NCI-H1436 (cell line): ENCODE measurements at places on chromosomes 6 and 20.

DNA sequence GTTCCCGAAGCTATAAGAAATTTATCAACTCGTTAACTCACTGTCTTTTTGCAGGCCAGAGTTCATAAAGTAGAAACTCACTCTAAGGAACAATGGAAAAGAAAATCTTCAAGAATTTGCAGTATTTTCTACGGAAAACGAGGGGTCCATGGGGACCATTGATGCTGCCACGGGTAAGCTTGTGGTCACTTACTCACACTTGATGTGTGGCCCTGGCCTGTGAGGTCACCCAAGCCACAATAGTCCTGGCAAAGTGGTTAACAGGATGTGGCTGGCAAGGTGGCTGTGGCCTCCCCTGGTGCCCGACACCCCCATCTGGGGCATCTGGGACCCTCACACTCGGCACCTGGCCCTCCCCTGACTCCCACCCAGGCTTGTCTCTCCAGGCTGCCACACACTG, 123.4 kb downstream of the C6orf118 start:
- no peak for DNase-seq

DNA sequence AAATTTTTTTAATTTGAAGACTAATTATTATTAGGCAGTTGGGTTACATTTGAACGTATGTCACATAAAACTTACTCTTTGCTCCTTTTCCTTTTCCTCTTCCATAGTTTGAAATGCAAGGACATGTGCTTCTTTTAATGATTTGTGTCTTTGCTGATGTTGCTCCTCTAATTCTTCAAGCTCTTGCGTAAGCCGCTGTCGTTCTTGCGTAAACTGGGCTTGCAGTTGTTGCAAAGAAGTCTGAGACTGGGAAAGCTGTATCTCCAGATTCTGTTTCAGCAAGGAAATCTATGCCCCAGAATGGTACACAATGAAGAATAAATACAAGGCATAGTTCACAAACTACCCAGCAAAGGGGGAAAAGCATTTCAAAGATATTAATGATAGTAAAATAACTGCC, 45.1 kb upstream of the MCM9 start:
- DNase-seq: no peak

GRCh38 chr20:20318365-20319161, 49.3 kb upstream of the INSM1 start:
- DNase-seq: no peak

DNA sequence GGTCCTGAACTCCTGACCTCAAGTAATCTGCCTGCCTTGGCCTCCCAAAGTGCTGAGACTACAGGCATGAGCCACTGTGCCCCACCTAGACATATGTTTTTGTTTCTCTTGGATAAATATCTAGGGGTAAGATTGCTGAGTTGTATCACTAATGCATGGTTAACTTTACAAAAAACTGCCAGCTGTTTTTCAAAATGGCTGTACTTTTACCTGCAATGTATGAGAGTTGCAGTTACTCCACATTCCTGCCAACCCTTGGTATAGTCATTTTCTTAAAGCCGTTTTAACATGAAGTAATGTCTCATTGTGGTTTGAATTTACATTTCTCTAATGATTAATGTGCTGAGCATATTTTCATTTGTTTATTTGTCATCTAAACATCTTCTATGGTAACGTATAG, 289.7 kb downstream of the UTRN start:
- no peak for DNase-seq

DNA sequence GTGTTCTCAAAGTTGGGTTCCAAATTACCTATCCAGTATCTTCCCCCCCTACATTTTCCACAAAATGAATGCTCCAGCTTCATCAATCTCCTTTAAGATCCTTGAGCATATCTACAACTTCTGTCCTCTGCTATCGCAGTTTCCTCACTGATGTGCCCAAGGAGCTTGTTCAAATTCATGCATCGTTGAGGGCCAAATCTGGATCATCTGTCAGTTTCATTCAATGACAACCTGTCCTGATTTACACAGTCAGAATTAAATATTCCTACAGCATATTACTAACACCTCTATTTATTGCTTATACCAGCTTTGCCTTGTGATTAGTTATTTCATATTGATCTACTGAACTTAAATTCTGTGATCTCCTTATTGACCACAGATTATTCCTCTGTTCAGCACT, 68.7 kb downstream of the GRM1 start:
- no peak for DNase-seq

DNA sequence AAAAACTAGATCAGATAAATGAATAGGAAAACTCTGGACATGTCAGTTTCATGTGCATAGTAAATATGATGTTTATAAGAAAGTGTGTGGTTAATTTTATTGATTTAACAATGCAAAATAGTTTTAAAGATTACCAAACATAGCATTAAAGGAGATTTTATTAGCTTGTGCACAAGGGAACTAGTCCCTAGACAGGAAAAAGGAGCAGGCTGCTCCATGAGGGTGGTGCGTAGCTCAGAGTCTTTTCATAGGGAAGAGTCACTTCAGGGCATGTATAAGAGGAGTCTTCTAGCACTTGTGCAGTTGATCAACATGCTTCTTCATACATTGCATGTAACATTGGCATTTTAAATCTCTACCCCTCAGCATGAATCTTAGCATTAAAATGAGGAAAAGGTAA, 835.8 kb downstream of the GRIK2 start:
- no peak for DNase-seq

DNA sequence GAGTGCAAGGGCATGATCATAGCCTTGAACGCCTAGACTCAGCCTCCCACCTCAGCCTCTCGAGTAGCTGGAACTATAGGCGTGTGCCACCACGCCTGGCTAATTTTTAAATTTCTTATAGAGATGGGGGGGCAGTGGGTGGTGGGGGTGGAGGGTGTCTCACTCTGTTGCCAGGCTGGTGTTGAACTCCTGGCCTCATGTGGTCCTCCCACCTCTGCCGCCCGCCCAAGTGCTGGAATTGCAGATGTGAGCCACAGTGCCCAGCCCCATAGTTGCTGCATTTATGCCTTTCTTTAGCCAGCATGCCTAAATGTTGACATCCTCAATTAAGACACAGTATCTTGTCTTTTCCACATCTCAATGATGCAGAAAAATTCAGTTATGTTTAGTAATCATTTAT, 171.1 kb downstream of the ARID1B start:
- no peak for DNase-seq

DNA sequence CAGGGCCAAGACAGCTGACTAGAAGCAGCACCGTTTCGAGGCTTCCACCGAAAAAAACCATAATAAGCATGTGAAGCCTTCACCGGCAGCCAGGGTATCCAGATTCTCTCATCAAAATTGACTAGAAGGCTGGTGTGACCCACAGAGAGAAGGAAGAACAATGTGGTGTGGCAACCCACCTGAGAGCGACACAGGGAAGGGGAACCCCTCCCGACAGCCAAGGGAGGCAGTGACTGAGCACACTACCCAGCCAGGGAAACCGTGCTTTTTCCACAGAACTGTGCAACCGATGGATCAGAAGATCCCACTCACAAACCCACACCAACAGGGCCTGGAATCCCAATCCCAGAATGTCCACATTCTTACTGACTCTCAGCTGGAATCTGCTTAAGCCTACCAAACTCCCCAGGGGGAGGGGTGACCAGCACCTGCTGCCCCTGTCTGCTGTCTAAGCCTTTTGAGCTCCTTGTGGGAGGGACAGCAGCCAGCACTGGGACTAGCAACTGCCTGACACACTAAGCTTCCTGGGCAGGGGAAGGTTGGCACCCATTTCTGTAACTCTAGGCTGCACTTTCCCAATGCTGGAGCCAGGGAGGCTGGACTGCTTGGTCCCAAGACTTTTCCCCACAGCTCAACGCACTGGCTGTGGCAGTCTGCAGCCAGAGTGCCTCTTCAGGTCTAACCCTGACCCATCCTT, 231.9 kb upstream of the FAM83B start:
- DNase-seq: no peak

DNA sequence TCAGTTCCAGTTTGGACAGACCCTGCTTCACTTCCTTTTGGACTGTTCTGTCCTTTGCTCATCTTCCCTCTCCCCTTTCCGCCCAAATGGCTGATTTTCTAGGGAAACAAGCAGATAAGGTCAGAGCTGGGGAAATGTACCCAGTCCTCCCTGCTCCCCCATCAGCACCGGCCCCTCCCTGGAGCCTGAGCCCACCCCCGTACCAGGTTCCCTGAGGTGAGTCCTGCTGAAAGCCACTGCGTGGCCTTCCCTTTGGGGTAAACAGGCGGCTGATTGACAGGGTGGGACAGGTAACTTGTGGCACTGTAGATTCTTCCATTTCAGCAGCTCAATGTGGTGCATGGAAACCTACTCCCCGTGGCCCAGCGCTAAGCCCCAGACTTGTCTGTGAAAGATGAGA, 70.5 kb downstream of the NPEPL1 start:
- DNase-seq: no peak

DNA sequence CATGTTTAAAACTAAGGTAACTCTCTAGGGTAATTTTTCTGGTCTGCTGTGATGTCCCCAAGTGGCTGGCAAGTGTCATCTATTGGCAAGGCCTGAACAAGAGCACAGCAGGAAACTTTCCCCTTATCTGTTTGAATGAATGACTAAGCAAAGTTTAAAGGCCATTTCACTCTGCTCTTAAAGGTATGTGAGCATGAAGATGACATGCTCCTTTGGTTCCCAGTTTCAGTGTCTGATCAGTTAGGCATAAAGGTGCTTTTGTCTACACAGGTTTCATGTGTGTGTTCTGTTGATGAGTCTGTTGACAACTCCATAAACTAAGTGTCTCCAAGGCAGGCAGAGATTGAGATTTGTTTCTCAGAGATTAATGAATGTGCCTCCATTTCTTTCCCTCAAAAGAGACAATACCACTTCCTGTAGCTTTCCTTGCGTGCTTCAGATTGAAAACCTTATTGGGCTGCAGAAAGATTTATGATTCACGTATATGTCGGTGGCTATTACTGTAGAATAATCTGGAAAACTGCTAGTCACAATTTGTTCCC, 83.9 kb downstream of the MAP3K7 start:
- DNase-seq: no peak

- no peak for DNase-seq
These were observed 441.0 kb upstream of the MARCKS start for GRCh38 chr6:113416170-113416569.

DNA sequence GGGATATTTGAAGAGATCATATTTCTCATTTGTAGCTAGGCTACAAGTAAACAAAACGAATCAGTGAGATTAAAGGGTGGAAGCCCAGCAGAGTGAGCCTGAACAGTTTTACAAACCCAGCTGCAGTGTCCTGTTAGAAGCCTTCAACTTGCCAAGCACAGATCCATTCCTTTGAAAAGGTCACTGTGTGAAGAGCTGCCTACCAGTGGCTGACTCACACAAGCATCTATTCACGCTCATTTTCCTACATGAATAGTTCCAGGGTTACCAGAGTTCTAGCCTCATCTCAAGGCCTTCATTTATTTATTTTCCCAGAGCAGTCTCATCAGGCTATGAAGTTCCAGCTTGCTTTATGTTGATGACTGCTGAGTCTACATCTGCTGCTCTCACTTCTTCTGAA, 25.7 kb upstream of the MLIP start:
- no peak for DNase-seq

GRCh38 chr20:23159256-23159946, 73.3 kb upstream of the CD93 start:
- DNase-seq: no peak

GRCh38 chr6:165658395-165659058, 4.5 kb downstream of the PDE10A start:
- no peak for DNase-seq

- DNase-seq: no peak
These were observed 57.1 kb upstream of the MAP7 start for GRCh38 chr6:136607204-136607931.

DNA sequence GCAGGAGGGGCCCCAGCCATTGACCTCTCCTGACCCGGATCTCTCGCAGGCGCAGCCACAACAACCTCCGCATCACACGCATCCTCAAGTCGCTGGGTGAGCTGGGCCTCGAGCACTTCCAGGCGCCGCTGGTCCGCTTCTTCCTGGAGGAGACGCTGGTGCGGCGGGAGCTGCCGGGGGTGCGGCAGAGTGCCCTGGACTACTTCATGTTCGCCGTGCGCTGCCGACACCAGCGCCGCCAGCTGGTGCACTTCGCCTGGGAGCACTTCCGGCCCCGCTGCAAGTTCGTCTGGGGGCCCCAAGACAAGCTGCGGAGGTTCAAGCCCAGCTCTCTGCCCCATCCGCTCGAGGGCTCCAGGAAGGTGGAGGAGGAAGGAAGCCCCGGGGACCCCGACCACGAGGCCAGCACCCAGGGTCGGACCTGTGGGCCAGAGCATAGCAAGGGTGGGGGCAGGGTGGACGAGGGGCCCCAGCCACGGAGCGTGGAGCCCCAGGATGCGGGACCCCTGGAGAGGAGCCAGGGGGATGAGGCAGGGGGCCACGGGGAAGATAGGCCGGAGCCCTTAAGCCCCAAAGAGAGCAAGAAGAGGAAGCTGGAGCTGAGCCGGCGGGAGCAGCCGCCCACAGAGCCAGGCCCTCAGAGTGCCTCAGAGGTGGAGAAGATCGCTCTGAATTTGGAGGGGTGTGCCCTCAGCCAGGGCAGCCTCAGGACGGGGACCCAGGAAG, 4.5 kb upstream of the COL9A3 start:
- DNase-seq: no peak

DNA sequence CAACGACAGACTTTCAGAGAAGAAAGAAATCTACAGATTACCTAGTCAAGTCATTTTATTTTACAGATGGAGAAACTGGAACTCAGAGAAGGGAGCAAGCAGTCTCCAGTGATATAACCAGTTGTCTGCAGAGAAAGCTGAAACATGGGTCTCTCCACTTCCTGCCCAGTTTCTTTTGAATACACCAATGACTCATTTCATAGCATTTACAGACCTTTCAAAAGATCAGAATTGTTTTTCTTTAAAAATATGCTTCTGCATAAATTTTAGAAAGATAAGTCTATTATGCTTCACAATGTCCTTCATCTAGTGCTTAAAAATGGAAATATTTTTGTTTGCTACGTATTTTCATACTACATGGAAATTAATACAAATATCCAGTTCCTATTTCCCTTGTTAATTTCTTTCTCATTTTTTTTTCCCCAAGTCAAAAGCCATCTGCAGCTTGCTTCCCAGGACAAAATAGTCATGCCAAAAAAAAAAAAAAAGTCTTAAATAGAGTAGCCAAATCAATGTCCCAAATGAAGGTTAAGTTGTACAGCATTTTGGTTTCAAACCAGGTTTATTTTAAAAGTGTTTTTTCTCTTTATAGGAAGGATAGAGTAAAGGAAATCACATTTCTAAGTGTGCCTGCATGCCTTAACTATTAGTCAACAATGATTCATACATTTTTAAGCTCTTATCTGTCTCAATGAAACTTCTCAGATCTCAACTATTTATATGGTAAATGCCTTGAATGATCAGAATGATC, 36.9 kb downstream of the ARHGAP18 start:
- DNase-seq: no peak

- no peak for DNase-seq
These were observed 87.1 kb downstream of the CEBPB start for GRCh38 chr20:50277460-50278376.
